Cortex of kidney (tissue), 1 donor: ENCODE measurements at places on chromosomes 11 and 22.

DNA sequence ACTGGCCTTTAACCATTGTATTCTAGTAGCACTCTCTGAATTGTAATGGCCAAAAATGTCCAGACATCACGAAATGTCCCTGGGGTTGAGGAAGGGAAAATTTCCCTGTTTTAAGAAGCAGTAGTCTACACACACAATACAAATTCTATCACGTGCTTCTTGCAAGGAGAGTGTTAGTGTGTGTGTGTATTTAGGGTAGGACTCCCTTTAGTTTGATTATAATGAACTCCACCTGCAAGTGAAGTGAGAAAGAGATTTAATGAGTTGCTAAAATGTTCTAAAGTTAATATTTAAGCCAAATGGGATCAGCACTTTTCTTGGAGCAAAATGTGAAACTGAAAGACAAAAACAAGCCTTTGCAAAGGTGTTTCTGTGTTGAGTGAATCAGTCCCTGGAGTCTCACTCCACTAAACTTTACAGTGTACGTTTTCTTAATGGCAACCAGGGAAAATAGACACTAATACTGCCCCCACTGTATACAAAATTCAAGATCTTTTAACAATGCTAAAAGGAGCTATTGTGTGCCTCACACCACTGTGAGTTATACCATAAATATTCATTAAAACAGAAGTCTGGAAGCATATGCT lies 590.3 kb upstream of the TENM4 start:
- DNase-seq = no peak

- no peak for DNase-seq
Observed at GRCh38 chr11:3799873-3800272, 2.5 kb upstream of the NUP98 start.

DNA sequence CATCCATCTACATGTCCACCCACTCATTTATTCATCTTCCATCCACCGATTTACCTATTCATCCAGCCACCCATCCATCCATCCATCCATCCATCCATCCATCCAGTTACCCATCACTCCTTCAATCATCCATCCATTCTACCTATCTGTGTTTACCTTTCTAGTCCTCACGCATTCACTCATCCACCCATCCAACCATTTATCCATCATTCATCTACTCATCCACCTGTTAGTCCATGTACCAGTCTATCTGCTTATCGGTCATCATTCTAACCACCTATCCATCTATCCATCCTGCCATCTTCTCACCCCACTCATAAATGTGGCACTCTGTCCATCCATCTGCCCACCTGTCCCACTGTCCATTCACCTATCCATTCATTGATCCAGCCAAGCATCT lies 21.9 kb upstream of the MYEOV start:
- no peak for DNase-seq

DNA sequence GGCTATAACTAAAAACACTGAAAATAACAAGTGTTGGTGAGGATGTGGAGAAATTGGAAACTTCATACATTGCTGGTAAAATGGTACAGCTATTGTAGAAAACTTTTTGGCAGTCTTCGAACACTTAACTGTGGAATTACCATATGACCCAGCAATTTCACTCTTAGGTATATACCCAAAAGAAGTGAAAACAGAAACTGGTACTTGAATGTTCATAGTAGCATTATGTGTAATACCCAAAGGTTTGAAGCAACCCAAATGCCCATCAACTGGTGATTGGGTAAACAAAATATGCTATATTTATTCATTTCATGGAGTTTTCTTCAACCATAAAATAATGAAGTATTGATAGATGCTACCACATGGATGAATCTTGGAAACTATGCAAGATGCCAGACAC lies 40.8 kb upstream of the FTH1 start:
- no peak for DNase-seq

DNA sequence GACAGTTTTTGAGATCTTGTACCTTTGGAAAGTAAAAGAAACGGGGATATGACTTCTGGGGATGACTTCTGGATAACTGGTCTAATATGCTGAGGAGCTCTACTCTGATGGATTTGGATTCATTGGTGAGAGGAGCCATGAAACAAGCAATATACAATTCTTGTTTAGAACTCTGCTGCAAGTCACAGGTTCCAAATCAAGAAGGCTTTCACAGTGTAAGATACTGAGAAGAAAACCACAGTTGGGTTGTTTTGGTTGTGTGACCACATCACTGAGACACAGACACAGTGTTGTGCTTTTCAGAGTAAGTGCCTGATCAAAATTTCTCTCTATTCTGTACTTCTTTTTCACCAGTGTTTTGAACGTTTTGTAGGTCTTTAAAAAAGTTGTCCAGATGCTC lies 13.1 kb upstream of the UCP2 start:
- no peak for DNase-seq

DNA sequence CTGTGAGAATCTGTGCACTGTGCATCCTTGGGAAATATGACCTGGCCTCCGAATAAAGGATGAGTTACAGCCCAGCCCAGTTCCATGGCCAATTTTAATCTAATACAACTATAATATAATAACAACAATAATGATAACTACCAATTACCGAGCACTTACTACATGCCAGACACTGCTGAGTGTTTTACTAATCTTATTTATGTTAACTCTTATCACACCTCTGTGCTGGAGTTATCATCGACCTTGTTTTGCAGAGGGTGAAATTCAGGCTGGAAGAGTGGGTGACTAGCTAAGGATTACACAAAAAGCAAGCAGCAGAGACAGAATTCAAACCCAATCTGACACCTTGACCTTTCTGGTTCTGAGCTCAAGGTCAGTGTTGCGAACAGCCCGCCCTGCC lies 83.9 kb downstream of the GALNT18 start:
- DNase-seq = no peak

DNA sequence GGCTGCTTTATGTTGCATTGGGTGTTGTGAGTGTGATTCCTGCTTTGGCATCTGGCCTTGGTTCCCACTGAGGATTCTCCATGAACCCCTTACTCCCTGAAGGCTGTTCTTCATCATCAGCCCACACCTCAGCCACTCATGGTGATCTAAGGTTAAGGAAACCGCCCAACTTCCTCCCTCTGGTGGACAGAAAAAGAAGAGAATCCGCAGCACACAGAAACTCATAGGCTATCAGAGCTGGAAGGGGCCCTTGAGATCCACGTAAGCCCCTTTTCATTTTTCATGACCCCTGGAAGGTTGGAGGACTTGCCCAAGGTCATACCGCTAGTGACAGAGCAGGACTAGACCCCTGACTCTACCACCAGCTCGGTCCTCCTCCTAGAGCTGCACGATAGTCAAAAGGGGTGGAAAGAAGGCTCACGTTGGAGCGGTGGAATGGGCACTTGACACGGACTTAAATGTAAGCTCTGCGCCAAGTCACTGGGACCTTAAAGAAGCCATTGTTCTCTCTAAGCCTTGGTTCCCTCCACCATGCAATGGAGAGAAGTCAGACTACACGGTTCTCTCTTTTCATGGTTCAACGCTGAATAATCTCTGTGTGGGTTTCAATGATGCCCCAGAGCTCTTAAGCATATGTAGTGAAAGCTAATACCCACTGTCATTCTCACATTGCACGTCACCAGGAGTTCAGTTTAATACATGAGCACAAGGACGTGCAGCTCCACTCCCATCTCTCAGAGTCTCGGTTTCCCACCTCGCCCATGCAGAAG lies 83.6 kb upstream of the CRTAM start:
- DNase-seq = no peak

DNA sequence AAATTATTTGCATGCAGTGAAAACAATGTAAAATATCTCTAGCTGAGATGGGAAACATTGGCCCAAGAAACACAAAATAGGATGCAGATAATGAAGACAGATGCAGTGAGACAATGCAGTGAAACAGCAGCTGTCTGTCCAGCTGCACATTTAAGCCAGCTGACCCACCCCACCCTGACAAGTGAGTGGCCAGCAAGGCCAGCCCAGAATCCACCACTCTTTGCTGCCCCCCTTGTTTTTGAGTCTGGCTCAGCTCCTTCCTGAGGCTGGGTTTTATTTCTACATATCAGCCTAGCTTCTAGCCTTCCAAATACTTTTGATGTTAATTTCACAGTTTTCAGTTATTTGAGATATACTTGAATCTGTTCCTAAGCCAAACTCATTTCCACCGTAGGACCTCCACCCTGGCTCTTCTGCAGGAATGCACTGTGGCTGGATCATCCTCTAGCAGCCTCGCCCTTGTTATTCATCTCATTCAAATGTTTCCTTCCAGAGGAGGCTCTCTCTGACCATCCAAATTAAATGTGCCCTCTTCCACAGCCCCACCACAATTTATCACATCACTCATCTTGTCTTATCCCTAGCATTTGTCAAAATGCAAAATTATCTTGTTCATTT lies 154.1 kb upstream of the POU2AF2 start:
- DNase-seq = no peak

DNA sequence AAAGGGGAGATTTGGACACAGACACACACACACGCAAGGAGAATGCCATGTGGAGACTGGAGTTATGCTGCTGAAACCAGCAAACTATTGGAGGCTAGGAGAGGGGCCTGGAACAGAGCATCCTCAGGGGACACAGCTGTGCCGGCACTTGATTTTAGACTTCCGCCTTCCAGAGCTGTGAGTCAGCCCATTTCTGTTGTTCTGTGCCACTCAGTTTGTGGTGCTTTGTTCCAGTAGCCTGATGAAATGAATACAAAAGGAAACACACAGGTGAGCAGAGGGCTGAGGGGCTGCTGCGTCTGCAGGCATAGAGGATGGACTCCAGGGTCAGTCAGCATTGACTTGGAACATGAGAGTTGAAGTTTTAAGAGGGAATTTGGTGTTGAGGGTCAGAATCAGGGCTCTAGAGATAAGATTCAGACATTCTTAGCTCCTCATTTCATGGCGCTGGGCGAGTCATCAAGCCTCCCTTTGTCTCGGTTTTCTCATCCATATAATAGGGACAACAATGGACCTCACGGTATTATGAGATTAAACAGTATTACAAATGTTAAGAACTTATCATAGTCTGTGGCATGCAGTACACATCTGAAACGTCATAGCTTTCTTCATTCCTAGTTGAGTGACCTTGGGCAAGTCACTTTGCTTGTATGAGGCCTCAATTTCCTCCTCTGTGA lies 191.0 kb downstream of the MIAT start:
- DNase-seq = no peak

GRCh38 chr11:122100756-122101080 lies 15.3 kb downstream of the BLID start:
- no peak for DNase-seq

- no peak for DNase-seq
Observed at GRCh38 chr11:19173004-19173689, 28.6 kb downstream of the CSRP3 start.

- DNase-seq = no peak
Observed at GRCh38 chr11:7353100-7353499, 101.4 kb downstream of the SYT9 start.

DNA sequence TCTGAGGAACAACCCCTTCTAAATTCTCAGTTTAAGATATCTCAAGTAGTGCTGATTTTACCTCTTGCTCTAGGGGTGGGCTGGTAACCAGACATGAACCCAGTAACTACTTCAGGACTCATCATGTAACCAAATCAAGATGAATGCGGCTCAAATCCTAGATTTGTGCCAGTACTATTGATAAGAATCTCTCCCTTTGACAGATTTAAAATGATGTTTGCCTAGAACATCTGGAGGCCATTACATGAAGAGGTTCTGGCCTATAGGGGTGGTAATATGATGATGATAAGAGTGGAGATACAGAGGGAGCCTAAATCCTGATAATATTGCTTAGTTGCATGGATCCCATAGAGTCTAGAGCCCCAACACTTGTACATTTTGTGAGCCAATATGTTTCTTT lies 672.6 kb upstream of the ANO5 start:
- no peak for DNase-seq

DNA sequence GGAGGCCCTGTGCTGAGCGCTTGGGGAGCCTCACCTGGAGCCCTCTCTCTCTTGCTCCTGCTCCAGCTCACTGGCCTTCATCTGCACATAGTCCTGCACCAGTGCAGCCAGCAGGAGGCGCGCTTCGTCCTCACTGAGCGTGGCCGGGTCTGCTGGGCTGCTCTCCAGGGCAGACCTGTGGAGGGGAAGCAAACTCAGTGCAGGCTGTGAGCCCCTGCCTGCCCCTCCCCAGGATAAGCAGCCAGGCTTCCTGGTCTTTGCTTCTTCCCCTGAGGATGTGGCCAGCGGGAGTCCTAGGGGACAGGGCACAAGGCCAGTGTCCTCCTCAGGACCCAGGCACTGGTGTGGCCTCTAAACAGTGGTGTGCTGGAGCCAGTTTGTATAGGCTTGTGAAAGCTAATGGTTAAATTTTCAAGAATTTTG lies 2.2 kb downstream of the CALCA start:
- DNase-seq = no peak

GRCh38 chr22:32607086-32607485 lies 132.5 kb downstream of the FBXO7 start:
- no peak for DNase-seq

- DNase-seq = no peak
Observed at GRCh38 chr22:40418366-40419201, 48.2 kb downstream of the SGSM3 start.

GRCh38 chr11:114076921-114077331 lies 17.4 kb downstream of the ZBTB16 start:
- DNase-seq = no peak

DNA sequence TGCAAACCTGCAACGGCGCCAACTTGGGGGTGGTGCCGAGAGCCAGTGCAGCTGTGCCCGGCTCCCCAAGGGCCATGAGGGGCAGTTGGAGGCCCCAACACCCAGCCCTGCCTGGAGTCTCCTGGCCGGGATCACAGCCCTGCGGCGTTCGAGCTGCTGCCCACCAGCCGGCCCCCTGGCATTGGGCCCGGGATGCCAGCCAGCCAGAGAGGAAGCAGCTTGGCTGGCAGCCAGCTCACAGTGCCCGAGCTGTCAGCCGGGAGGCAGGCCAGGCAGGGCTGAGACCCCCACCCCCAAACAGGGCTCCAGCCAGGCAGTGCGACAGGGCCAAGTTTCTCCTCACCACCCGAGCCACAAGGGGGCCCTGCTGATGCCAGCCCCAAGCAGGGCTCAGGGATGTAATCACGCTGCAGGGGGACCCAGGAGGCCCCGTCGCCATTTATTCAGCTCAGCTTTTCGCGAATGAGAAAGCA lies 26.0 kb upstream of the TCF20 start:
- no peak for DNase-seq

- no peak for DNase-seq
Observed at GRCh38 chr11:67302571-67303131, 679 bp upstream of the SSH3 start.

DNA sequence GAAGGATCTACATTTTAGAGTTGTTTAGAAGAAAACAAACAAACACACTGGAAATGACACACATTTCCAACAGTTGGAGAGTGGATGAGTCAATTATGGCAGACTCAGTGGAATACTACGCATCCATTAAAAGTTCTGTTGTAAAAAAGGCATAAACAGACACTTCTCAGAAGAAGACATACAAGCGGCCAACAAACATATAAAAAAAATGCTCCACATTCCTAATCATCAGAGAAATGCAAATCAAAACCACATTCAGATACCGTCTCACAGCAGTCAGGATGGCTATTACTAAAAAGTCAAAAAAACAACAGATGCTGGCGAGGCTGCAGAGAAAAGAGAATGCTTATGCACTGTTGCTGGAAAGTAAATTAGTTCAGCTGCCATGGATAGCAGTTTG lies 298.2 kb downstream of the DDX10 start:
- no peak for DNase-seq

GRCh38 chr22:17483688-17484372 lies 79.5 kb upstream of the SLC25A18 start:
- DNase-seq = no peak

- no peak for DNase-seq
Observed at GRCh38 chr22:27420195-27420816, 381.2 kb downstream of the MN1 start.

- no peak for DNase-seq
Observed at GRCh38 chr11:2522631-2523255, 77.9 kb downstream of the KCNQ1 start.

- no peak for DNase-seq
Observed at GRCh38 chr22:20595461-20595860, 88.1 kb downstream of the MED15 start.
